ENCODE measurements at places on chromosomes 3 and 15.

GRCh38 chr3:155876503-155876902, 6.1 kb downstream of the GMPS start:
- DNase-seq = no peak

GRCh38 chr15:45993508-45993907, 358.7 kb downstream of the SQOR start:
- no peak for DNase-seq

DNA sequence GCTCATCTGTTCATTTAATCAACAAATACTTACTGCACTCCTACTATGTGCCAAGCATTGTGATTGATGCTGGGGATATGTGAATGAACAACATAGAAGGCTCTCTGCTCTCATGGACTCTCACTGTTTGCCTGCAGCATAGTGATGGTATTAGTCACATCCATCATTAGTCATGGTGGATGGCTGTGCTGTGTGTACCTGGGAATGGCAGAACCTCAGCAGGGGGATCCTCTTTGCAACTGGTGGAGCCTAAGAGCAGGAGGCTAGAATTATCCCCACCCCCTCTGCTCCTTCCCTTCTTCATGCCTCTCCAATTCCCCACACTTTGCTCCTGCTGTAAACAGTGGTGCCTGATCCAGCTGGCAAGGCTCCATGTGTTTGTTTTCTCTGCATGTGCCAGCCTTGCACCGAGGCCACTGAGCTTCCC, 20.5 kb downstream of the BOC start:
- DNase-seq = no peak

DNA sequence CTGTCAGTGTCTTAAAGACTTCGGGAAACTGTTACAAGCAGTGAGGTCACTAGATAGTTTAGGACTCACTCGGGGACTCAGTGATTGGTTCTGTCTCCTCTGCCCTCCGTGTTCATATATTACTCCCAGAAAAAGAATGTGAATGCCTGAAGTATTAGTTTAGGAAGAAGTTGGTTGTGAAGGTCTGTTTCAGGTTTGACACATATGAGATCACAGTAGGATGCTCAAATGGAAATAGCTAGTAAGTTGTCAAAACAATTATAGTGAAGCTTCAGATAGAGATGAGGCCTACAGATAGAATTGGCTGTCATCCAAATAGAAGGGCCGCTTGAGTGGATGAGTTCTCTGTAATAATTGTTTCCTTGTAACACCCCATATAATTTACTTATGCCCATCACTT, 172.6 kb downstream of the PLCL2 start:
- no peak for DNase-seq

DNA sequence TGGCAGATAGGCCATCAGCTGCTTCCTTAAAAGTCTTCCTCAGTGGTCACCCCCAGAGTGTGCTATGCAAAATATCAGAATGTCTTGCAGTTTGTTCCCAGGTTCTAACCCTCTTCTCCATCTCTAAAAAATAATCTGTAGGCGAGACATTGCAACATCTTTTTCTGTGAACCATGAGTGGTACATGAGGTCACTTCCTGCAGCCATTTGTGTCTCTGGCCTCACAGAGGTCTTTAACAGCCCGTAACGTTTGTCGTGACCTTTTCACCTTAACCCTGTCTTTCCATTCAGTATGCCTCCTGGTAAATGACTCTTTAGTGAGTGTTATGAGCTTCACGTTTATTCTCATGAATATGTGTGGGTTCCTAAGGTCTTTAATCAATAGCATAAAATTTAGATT, 145.4 kb downstream of the KLHL25 start:
- DNase-seq = no peak

- DNase-seq = no peak
These were observed 80.5 kb downstream of the CDIN1 start for GRCh38 chr15:36659917-36660316.

DNA sequence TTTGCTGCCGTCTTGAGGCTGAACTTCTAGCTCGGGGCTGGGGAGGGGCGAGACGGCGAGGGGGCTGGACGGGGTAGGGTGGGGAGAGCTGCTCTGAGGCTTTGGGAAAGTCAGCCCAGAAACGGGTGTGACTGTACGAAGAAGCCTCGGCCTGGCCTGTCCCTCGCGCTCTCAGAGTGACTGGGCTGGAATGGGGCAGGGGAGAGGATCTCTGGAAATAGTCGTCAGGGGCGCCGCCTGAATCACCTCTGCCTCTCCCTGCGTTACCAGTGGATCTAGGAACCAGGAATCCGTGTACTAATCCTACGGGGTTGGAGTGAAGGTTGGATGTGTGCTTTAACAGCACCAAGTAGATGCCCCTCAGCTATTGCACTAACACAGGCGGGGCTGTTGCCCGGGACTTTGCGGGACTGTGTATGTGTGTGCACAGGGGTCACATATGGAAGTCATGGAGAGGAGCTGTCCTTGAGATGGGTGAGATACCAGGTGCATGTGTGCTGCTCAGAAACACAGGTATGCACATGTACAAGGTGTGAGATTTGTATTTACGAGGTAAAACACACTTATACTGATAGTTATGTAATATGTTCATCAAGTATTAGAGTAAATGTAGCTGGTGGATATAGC, 591 bp downstream of the FOXL2NB start:
- no peak for DNase-seq

DNA sequence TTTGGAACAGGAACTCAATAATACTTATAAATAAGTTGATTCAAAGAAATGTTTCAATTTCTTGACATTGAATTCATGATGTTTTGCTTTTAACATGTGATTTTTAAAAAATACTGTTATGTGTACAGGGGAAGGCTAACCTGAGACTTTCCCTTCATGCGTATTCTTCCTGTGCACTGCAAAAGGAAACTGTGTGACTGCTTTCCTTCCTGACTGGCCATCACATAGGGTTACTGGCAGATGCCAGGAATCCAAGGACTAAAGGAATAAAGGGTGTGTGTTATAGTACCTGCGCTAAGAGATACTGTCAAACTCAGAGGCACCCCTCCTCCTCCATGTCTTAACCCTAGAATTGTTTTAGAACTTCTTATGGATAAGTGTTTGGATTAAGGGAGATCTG, 236.0 kb downstream of the UBE2E2 start:
- DNase-seq = no peak

- no peak for DNase-seq
These were observed 76.7 kb downstream of the ST6GAL1 start for GRCh38 chr3:187006864-187007630.

DNA sequence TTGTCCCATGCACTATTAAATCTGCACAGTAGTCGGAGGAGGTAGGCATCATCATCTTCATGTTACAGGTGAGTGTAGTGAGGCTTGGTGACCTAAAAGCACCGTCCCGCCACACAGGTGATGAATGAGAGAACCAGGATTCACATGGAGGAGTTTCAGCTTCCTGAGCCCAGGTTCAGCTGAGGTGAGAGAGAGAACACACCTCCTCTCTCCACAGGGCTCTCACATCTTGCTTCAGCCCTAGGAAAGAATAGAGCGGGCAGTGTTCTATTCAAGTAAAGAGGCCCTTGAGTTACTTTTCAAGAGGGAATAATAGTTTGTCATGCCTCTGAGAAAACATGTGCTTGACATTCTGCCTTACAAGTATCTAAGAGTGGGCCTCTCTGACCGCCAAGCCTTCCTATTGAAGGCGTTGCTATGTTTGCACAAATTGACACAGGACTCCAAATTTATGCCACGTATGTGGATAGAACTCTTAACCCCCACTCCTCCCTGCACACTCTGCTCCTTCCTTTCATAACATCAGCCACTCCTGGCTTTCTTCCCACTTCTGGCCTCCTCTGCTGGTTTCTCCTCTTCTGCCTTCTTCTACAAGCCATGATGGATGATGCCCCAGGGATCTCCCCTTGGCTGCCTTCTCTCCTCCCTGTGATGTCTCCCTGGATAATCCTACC, 138.3 kb upstream of the ABHD17C start:
- no peak for DNase-seq

DNA sequence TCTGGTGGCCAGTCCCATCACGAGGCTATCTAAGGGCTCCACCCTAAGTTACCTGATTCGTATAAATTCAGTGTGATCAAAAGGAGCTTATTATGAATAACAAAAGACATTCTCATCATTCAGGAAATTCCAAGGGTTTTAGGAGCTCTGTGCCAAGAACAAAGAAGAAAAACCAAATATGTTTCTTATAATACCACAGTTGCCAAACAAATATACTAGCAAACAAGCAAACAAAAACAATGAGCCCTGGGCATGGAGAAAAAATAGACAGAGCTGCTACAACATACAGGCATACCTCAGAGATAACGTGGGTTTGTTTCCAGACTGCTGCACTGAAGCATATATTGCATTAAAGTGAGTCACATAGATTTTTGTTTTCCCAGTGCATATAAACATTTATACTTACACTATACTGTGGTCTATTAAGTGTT, 20.2 kb upstream of the CFAP161 start:
- no peak for DNase-seq

GRCh38 chr3:130895690-130896488, 2.0 kb downstream of the ATP2C1 start:
- DNase-seq = no peak

- no peak for DNase-seq
These were observed 188.7 kb upstream of the TPM1 start for GRCh38 chr15:62853841-62854225.

DNA sequence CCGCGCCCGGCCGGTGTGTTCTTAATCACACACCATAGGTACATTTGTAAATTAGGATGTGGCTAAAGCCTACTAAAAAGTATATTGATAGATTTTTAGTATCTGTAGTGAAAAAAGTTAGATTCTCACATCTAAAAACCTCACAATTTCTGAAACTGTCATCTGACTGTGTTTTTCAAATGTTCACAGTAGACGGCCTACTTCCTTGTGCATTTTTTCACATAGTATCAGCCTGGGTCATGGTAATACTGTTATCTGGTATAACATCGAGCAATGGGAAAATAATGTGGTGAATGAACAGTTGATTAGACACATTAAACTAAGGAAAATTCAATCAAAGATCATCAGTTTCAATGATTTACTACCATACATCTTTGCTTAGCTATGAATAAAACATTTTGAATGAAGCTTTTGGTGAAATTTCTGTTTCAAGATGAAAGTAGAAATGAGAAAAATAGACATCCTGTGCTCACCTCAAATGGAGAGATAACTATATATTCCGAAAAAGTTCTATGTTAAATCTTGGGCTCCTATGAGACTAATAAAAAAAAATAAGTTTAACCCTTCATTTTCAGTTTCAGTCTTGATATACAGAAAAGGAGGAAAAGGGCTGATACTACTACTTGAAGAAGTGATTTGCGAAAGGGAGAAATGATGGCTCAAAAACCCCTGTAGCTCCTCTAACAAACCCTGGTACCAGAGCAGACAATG, 262.7 kb downstream of the ZBTB20 start:
- no peak for DNase-seq

- DNase-seq = no peak
These were observed 61.5 kb downstream of the CGGBP1 start for GRCh38 chr3:87997298-87997697.

GRCh38 chr3:134473868-134474546, 11.8 kb downstream of the ANAPC13 start:
- peak; percentile 69 for DNase-seq

- DNase-seq = no peak
These were observed 22.9 kb downstream of the IL5RA start for GRCh38 chr3:3087279-3087678.

GRCh38 chr15:83207660-83208366, at the start of gene HDGFL3:
Gene HDGFL3 (minus strand): TSS chr15:83207823. CDS start chr15:83207414, 409 bp downstream.
- DNase-seq = peak; percentile 31

GRCh38 chr15:79208179-79208578, 74.3 kb upstream of the ANKRD34C start:
- no peak for DNase-seq

DNA sequence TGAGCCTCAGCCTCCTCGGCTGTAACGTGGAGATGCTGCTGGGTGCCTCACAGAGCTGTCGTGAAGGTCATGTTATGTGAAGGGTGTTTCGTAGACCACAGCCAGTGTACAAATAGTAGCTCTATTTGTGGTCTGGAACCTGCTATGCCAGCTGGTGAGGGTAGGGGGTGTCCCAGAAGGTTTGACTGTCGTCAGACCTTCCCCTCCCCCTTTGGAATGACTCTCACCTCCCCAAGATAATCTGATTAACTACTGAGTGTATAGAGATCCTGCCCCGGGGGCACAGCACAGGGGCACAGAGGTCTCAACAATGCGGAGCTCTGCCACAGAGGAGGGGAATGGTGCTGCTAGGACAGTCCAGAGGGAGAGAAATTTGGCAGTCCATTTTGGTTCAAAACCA, 20.5 kb downstream of the FGD5 start:
- DNase-seq = no peak

DNA sequence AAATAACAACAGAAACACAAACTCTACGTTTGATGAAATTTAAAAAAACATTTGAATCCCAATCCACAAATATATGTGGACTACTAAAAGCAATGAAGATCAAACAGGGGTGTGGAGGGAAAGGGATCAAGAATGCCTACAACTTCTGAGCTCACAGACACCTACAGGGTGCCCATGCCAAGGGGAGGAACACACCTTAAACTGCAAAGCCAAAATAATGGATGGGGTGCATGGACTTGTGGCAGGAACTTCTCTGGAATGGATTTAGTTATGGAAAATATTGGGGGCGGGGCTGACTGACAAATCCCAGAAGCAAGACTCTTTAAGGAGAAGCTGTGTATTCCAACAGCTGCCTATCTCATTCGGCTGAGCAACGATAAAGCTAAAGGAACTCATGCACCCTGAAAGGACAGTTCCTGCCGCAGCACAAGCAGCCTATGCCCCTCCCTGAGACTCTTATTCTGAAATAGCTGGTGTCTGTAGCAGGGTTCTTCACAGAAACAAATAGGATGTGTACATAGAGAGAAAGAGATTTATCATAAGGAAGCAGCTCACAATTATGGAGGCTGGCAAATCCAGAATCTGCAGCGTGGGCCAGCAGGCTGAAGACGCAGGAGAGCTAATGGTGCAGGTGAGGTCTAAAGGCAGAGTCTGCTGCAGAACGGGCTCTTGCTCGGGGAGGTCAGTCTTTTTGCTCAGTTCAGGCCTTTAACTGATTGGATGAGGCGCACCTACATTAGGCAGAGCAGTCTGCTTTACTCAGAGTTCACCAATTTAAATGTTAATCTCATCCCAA, 24.5 kb upstream of the PLA2G4D start:
- no peak for DNase-seq

- no peak for DNase-seq
These were observed 38.6 kb upstream of the RAB6B start for GRCh38 chr3:133934073-133934970.

DNA sequence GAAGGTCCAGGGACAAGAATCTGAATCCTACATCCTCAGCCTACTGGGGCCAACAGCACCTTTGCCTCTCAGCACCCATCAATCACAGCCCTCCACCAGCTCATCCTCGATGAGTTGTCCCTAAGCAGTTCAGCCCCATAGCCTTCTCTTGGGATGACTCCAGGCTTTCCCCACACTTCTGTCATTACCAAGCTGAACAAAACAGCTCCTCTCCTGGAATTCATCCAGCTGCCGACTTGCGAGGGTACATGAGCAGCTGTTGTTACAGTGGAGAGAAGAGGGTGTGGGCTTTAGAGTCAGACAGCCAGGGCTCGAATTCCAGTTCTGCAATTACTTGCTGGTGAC, 69.0 kb upstream of the THBS1 start:
- no peak for DNase-seq

GRCh38 chr3:188646592-188646991, 492.6 kb downstream of the LPP start:
- DNase-seq = no peak

All from urinary bladder (tissue), 4 donors.